ENCODE measurements at places on chromosomes 5 and 9.

DNA sequence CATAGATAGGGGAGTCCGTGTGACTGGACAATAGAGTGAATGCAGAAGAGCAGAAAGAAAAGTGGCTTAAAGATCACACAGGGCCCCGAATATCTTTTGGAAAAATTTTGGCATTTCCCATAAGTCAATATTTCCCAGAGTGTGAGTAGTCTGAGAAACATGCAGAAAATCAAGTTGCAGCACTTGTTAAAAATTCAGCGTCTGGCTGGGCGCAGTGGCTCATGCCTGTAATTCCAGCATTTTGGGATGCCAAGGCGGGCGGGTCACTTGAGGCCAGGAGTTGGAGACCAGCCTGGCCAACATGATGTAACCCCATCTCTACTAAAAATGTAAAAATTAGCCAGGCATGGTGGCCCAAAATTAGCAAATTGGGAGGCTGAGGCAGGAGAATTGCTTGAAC is 227.0 kb downstream of the DRD1 start:
- no peak for DNase-seq

GRCh38 chr9:15139469-15139868 is 167.5 kb downstream of the TTC39B start:
- DNase-seq, result no peak

GRCh38 chr5:54220230-54221040 is 89.9 kb downstream of the ARL15 start:
- no peak for DNase-seq

DNA sequence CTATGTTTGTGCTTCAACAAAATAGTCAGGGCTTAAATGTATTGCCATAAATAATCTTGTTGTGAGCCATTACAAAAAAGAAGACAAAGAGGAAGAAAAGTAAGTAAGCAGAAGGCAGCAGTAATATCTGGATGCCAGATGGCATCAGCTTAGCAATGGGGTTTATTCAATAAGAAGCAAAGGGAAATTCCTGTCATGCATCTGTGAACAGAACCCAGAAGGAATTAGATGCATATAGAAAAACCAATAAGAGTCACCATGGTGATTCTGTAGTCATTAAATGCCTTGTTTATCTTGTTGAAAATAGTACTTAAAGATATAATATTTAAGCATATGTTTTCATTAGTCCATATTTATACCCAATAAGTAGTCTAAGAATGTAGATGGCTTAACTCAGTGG is 216.0 kb downstream of the ADAMTSL1 start:
- DNase-seq, result no peak

GRCh38 chr9:90878562-90878961 is 76.9 kb downstream of the SYK start:
- DNase-seq, result no peak

DNA sequence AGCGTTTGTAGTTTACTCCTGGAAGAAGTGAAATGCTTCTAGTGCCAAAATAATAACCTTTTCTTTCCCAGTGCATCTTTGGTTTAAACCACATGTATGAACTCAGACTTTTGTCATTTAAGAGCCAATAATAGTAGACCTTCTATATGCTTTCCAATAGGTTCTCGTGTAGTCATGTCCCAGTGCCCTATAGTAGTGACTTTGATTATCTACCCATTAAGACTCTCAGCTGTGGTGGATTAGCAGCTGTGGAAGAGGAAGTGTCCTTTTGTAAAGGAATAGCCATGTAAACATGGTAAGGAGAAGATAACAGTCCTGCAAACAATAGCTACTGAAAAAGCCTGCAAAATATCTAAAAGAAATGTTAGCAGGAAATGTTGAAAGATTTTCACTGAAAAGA is 765.3 kb downstream of the MTRR start:
- DNase-seq, result no peak

GRCh38 chr5:44332285-44332971 is 56.8 kb downstream of the FGF10 start:
- DNase-seq, result no peak

GRCh38 chr5:124583469-124584350 is 162.7 kb downstream of the ZNF608 start:
- no peak for DNase-seq

DNA sequence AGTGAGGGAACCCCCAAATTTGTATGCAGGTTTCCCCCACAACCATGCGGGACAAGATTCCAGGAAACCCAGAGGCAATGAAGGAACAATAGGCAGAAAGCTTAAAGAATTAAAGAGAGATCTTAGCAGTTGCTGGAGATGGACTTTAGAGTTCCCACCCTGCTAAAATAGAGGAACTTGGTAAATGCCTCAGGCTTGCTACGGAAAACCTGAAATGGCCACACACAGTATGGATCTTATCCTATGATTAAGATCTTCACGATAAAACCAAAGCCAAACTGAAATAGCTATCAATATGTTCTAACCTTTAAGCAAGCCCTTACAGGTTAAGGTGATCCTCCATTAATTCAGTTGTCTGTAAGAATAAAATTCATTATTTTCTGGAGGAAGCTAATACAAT is 148.3 kb downstream of the RANBP17 start:
- no peak for DNase-seq

DNA sequence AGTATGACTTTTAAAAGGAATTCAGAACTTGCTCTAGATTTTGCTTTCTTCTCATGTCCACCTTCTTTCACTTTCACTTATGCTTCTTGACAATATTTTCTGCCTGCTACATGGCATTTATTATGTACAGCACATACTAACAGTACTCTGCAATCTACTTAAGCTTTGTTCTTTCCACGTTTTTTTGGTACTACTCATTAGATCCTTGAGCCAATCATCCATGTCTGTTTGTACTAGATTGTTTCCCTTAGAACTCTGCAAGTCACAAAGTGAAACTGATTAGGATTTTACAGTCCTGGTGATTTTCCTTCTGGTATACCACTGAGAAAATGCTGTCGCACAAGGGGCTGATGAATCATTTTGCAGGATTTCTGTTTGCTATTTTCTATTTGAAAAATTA is 78.3 kb downstream of the PARP8 start:
- DNase-seq, result no peak

DNA sequence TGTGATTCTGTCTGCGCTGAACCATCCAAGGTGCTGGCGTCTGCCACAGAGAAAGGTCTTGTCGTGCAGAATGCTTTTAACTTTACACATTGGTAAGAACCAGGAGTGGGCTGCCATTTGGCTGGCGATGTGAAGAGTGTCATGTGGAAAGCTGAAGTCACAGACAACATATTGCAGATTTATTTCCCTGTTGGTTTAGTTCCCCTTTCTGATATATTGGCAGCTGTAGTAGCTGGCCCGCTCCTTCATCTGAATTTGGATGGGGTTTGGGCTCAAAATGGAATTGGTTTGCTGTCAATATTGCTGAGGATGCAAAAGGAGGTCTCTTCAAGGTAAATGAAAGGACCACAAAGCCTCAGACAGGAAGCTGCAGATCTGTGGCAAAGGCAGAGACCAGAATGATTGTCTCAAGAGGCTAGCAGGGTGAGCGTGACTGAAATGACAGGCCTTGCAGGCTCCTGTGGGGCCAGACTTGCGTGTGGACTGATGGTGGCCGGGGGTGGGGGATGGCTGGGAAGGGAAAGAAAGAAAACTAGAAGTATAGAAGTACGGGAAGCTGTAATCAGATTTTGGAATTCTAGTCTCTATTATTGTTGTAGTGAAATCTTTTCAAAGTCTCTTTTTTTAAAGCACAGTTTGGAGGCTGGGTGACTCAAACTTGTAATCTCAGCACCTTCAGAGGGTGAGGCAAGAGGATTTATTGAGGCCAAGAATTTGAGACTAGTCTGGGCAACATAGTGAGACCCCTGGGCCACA is 25.1 kb upstream of the CD180 start:
- no peak for DNase-seq

DNA sequence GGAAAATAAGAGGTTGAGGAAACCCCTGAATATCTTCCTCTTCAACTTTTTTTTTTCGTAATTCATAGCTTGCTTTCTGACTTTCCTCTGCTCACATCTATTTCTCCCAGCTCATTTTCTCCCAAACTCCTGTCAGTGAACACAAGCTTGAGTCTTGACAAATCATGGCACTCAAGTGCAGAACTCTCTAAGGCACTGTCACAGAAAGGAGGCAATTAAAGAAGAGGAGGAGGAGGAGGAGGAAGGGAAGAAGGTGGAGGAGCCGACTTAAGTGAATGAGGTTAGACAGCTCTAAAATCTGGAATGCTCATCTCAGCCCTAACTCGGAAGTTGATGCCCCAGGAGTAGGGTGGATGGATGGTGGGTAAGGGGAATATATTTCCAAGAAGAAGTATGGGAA is 27.2 kb upstream of the NUDT12 start:
- no peak for DNase-seq

DNA sequence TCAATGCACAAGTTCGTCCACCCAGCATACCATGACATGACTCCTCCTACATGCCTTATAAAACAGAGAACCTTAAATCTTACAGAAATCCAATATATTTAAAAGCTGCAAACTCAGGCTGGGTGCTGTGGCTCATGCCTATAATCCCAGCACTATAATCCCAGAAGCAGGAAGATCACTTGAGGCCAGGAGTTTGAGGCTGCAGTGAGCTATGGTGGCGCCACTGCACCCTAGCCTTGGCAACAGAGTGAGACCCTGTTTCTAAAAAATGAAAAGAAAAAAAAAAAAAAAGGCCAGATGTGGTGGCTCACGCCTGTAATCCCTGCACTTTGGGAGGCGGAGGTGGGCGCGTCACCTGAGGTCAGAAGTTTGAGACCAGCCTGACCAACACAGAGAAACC is 68.7 kb downstream of the MTMR12 start:
- DNase-seq, result no peak

DNA sequence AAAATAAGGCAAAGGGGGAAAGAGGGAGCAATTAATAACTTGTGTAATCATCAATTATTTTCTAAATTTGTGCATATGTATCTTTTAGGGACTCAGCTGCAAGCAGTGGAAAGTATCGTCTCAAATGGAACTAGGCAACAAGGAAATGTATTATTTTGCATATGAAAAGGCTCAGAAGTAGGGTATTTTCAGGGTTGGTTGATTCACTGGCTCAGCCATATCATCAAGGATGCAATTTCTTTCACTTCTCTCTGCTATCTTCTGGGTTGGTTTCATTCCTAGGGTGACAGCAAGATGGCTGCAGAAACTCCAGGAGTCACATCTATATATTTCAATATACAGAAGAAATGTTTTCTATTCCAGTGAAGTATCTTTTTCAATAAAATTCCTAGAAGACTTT is 509.8 kb downstream of the DMAC1 start:
- no peak for DNase-seq

- DNase-seq, result no peak
Observed at GRCh38 chr9:92590377-92590776, 54.6 kb upstream of the ECM2 start.

- DNase-seq, result no peak
Observed at GRCh38 chr9:108477529-108478006, 378.2 kb downstream of the ACTL7B start.

DNA sequence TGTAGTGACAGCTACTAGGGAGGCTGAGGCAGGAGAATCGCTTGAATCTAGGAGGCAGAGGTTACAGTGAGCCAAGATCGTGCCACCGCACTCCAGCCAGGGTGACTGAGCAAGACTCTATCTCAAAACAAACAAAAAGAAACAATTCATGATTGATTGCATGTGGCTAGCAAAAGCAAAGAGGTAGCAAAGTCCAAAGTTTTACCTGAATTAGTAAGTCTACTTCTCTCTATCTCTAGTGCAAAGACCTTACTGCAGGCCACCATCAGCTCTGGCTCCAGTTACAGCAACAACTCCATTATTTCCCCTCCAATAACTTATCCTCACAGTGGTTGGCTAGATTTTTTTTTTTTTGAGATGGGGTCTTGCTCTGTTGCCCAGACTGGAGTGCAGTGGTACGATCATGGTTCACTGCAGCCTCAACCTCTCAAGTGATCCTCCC is 6.2 kb upstream of the SAR1B start:
- DNase-seq, result no peak

- no peak for DNase-seq
Observed at GRCh38 chr5:39479537-39479936, 54.8 kb upstream of the DAB2 start.

All from stimulated activated CD8-positive, alpha-beta memory T cell treated with anti-CD3 and anti-CD28 coated beads, Interleukin-12 subunit alpha, Interleukin-12 subunit beta, amount 100 ng/mL, for 4 hours (primary cell).